ENCODE measurements at places on chromosomes 2 and 18.

DNA sequence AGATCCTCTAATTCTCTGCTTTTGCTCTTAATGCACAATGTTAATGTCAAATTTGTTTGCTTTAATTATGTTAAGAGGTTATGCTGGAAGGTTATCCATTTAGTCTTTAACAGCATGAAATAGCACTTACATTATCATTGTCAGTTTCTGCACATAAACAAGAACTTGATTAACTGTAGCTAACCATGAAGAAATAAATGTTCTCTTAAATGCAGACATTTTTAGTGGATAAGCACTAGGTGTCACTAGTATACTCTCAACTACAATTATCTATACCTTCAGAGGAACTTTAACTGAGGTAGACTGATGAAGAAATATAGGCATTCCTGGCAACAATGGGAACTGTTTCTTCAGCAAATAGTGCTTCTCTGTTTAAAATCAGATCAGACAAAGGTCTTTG, 178.8 kb upstream of the CHST9 start:
- no peak for DNase-seq

- no peak for DNase-seq
These were observed 168.1 kb downstream of the ETAA1 start for GRCh38 chr2:67565262-67565661.

GRCh38 chr18:7174344-7175095, 56.4 kb upstream of the LRRC30 start:
- no peak for DNase-seq

DNA sequence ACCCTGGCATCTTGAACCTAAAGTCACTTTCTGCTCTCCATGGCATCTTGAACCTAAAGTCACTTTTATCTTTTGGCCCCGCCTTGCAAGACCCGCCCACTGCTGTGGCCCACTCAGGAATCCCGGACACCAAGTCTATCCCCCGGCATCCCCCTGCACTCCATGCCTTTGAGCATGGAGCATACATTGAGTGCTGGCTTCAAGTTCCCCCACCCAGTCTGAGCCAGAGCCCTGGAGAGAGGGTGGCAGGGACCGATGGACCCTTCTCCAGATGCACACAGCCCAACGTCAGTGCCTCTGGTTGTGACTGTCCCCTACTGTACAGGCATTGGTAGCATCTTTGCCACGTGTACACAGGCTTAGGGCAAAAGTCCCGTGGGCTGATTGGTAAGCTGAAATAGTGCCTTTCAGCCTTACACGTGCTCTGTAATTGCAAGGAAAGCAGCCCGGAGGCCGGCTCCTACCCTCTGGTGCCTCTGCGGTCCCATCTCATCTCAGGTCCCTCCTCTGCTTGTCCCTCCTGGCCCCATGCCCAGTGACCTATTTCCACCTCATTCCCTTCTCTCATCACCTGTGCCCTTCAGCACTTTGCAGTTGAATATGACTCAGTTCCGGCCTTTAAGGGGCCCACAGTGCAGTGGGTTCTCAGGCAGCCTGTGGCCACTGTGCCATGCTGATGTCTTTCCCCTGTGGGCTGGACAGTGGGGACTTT, 154.0 kb downstream of the INHBB start:
- no peak for DNase-seq

DNA sequence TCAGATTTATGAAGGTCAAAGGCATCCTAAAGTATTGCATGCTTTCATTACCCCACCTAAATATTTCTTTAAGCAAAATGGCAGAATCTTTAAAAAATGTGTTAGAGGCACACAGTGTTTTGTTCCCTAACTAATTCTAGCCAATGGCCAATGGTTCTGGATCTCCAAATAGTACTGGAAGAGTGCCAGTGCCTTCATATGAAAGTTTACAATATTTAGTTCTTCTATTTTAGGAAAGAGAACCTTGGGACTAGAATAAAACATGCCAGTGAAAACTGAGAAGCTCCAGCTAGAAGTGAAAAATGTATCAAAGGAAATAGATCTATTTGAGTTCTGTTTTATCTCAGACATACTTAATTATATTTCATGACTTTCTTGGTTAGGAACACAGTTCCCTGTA, 37.1 kb downstream of the TACR1 start:
- DNase-seq = no peak

DNA sequence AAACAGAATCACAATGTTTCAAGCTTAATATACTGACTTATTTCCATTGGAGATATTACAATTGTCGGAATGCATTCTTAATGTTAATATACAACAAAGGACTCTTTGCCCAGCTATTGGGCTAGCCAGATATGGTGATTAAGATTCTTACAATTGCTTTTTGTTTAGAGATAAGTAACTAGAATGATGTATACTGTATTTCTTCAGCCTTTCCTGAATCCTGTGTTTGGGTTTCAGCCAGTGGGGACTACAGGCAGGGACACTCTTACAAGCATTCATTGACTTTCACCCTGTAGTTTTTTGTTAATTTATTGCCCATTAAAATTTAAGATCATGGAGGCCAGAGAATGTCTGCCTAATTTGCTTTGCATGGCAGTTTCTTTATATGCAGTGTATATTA, 254.1 kb upstream of the TMEFF2 start:
- DNase-seq = no peak

- no peak for DNase-seq
These were observed 25.3 kb downstream of the GPR55 start for GRCh38 chr2:230899786-230900185.

DNA sequence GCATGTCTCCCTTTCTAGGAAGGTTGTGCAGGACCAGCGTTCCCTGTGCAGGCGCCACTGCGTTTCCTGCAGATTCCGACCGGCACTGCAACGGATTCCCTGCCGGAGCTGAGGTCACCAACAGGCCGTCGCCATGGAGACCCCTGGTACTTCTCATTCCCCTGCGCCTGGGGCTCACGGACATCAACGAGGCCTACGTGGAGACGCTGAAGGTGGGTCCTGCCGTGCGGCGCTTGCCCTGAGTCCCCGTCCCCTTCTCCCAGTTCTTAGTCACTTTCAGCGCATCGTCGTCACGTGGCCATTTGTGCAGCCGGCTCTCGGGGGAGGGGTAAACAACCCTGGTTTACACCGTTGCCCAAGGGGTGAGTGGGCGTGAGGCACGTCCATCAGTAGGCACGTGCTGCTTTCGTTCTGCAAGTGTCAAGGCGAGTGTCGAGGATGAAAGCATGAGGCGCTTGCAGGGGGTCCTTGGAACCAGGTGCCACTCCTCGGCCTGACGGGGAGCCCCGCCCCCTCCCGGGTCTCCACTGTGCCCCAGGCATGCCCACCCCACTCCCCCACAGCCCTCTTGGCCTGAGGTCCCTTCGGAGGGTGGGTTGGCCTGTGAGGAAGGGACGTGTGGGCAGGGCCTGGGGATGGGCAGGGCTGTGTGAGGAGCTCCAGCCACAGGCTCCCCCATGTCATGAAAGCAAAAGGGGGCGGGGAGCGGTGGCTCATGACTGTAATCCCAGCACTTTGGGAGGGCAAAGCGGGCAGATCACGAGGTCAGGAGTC, 19.8 kb downstream of the DTYMK start:
- DNase-seq = no peak

- no peak for DNase-seq
These were observed 84.5 kb upstream of the GALNT5 start for GRCh38 chr2:157172866-157173578.

- no peak for DNase-seq
These were observed 757.4 kb downstream of the RNF144A start for GRCh38 chr2:7674606-7675005.

DNA sequence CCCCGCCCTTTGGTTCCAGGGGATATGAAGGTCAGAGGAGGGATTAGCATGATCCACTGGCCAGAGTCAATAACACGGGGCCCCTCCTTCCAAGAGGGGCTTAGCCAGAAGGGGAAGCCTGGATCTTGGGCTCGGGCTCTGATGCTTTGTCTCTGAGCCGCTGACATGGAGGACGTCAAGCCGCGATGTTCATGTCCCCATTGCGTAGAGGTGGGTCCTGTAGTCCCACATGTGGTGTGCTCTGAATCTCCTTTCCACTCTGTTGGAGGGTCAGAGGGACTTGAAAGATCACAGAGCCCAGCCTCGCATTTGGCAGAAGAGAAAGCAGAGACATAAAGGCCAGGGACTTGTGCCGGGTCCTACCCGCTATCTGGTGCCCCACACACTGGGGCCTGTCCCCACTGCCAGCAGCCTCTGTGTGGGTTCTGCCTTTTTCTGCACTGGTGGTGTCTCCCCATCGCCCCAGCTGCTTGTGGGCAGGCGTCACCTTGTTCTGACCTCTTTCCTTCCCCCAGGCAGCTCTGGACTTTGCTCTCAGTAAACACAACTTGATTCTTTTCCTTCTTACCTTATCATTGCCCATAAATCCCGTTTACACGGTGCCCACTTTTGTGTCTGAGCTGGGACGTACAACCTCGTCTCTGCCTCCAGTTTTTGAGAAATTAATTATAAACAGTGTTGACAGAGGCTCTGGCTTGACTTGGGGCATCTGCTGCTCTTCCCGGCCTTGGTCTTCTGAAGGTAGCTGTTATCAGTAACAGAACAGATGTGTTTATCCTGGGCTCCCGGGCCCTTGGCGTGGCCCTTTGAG, 48.8 kb downstream of the SH3BP4 start:
- DNase-seq = no peak

DNA sequence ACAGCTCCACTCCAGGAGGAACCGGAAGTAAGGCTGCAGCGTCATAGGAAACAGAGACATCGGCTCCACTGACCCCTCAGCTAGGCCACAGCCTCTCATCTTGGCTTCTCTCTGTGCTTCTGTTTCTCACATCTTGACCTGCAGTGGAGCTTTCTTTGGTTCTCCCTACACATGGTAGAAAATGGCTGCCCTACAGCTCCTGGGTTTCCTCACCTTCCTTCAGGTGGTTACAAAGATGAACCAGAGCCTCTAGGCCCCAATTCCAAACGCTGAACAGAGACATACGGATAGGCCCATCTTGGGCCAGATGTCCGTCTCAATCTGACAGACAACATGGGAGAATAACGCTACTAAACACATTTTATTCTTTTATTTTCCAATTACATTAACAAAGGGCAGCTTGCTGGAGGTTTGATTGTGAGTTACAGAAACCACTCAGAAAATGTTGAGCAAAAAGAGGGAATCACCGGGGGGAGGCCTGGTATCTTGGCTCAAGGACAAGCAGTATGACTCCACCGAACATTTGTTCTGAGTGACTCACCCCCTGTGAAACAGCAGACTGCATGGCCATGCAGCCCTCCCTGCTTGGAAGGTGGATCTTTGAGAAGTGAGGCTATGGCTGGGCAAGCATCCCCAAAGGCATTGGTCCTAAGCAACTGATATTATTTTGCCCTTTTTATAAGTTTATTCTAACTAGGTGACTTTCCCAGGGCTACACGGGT, 303.5 kb downstream of the CDCA7 start:
- DNase-seq = no peak

- DNase-seq = no peak
These were observed 214.0 kb downstream of the CYP26B1 start for GRCh38 chr2:71933467-71934319.

GRCh38 chr18:9643549-9643948, 29.2 kb upstream of the PPP4R1 start:
- no peak for DNase-seq

GRCh38 chr2:232537079-232537478, 2.4 kb upstream of the CHRNG start:
- no peak for DNase-seq

DNA sequence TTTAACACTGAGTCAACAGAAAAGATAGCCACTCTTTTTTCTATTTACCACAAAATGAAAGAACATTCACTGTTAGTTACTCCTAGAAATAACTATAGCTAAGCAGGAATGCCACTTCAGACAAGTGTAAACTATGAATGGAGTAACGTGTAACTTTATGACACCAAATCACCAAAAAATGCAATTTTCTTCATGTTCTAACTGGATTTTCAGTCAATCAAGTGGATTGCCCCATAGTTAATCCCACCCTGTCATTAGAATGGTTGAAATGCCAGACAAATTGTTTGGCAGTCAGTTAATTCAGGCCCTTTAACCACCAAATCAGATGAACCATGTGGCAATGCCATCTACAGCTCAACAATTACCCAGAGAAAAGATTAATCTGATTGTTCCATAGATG, 9.9 kb downstream of the EPHA4 start:
- no peak for DNase-seq

- no peak for DNase-seq
These were observed 256.6 kb downstream of the VAPA start for GRCh38 chr18:10170375-10170774.

- DNase-seq = no peak
These were observed 13.4 kb upstream of the LRPPRC start for GRCh38 chr2:44009136-44009735.

DNA sequence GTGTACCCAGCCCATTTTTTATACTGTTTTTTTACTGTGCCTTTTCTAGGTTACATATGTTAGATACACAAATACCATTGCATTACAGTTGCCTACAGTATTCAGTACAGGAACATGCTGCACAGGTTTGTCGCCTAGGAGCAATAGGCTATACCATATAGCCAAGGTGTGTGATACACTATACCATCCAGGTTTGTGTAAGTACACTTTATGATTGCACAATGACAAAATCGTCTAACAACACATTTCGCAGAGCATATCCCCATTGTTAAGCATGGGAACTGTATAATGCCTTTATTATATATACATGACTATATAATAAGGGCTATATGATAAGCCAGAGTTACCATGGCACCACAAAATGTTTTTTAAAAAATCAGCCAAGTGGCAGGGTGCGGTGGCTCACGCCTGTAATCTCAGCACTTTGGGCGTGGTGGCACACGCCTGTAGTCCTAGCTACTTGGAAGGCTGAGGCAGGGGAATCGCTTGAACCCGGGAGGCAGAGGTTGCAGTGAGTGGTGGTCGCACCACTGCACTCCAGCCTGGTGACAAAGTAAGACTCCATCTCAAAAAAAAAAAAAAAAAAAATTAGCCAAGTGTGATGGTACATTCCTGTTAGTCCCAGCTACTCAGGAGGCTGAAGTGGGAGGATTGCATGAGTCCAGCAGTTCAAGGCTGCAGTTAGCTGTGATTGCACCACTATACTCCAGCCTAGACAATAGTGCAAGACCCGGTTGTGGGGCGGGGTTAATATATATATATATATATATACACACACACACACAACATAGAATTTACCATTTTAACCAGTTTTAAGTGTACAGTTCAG, 2.8 kb upstream of the CENPA start:
- no peak for DNase-seq

GRCh38 chr2:12514168-12514567, 202.6 kb upstream of the TRIB2 start:
- DNase-seq = no peak

DNA sequence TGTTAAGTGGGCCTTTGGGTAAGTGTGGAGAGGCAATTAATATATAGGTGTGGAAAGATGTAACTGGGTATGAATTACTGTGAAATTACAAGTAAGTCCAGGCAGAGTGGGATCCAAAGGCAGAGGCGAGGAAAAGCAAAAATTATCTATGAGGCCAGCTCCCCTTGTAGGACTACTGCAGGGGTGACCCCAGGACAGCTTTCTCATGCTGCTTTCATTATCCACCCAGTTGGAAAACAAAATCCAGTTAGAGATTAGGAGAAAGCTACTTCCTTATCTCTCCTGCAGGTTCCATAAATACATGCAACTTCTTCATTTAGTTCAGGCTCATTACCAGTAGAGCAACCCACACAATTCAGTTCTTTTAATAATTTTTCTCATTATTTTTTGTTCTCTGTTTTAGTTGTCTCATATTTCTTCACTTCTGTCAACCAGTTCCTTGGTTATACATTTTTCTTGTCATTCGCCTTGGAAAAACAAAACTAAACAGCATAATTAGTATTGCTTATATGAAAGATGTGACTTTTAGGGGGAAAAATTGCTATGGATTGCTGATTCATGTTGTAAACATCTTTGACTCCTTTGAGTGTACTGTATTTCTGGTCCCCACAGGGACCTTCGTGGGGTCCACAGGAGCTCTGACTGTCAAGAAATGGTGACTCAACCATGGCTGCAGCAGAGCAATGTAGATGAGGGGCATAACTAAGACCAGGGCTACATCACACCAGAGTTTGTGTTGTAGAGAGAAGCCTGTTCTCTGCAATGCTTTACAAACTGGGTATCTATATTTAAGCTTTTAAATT, 110.4 kb upstream of the PARD3B start:
- no peak for DNase-seq
